ENCODE measurements at places on chromosomes 2 and 18.

- no peak for DNase-seq
Observed at GRCh38 chr2:224611938-224612337, 26.8 kb upstream of the CUL3 start.

GRCh38 chr18:43751835-43752234, 474.5 kb upstream of the SYT4 start:
- no peak for DNase-seq

DNA sequence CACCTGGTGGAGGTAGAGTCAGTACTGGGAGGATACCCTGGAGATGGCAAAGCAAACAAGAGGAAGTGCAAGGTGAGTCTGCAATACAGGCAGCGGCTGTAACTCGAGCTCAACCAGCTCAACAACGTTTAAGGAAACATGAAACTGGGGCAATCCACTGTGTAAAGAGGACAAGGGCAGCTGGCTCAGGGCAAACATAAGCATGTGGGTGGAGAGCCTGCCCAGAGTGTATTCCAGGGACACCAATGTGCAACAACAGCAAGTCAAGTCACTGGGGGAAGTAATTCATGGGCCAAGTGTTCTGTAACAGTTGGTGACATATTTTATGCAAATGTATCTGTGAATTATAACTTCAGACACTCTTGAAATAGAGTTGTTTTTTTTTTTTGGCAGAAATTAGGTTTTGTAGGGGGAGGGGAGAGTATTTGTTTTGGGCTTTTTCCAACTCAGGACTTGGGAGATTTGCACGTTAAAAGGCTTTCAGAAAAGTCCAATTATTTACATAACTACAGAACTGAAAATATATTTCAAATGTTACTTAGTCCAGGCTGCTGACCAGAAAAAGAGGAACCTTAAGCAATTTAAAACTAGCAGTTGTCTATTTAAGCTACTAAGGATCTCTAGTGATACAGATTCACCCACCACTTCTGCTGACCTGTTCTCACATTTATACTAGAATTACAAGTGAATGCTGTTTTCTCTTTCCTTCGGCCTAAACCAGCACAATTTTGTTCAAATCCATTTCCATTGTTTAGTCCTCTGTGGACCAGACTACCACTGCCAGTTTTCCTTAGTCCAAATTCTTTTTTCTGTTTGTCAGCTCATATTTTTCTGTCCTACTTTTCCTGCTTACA, 18.6 kb downstream of the NRXN1 start:
- DNase-seq, result no peak

DNA sequence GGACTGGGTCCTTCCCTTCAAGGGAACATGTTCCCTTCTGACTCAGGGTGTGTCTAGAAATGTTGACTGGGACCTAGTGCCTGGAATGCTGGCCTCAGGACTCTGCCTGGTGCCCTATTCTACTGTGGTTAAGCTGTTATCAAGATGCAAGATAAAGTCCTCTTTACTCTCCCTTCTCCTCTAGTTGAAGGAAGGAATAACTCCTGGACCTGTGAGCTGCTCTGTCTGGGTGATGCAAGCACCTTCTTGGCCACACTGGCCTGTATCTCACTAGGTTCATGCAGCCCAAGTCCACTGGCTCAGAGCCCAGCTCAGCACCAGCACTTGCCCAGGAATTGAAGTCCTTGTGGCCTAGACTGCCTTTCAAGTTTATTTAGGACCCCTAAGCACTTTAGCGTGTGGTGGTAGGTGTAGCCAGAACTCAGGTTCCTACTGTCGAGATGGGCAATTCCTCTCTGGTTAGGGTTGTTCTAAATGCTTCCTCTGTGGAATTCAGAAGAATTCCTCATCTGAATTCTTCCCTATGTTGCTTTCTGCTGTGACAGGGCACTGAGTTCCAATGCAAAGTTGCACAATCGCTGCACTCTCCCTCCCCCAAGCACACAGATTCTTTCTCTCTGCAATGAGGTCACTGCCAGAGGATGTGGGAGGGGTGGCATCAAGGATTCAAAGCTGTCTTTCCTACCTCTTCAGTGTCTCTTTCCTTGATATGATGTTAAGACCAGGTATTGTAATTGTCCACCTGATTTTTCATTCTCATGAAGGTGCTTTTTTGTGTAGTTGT, 54.7 kb downstream of the VWC2L start:
- DNase-seq, result no peak

- DNase-seq, result no peak
Observed at GRCh38 chr2:32918774-32919173, 28.0 kb upstream of the LTBP1 start.

- DNase-seq, result no peak
Observed at GRCh38 chr2:44930274-44931197, 11.0 kb upstream of the SIX3 start.

Data from GM19239 (cell line).